ENCODE measurements at places on chromosomes 11 and 22. TPM values are rescaled to one million over a fixed set of nuclear protein-coding genes. Genes with fewer than 3 reads are reported as not detected.

The RPS6KB2 gene
- polyA plus RNA-seq, result 40.4 TPM

The OR5B21 gene
- polyA plus RNA-seq, result not detected

The TRIM51 gene
- polyA plus RNA-seq, result not detected

The CABP4 gene
- polyA plus RNA-seq, result 1.0 TPM

The DBX1 gene
- not detected for polyA plus RNA-seq

The FAM181B gene
- 2.3 TPM for polyA plus RNA-seq

The KCNC1 gene
- 1.5 TPM for polyA plus RNA-seq

The MYEOV gene
- polyA plus RNA-seq, result 5.0 TPM

The PKDREJ gene
- polyA plus RNA-seq, result 0.55 TPM

The FZD4 gene
- polyA plus RNA-seq, result 91.3 TPM

The MRGPRD gene
- not detected for polyA plus RNA-seq

The SLC22A25 gene
- polyA plus RNA-seq, result not detected

The MB gene
- polyA plus RNA-seq, result not detected

The TREH gene
- 2.0 TPM for polyA plus RNA-seq

The PTPRCAP gene
- polyA plus RNA-seq, result 2.6 TPM

The POU2AF2 gene
- polyA plus RNA-seq, result not detected

The TNRC6B gene
- polyA plus RNA-seq, result 19.3 TPM

The PDE3B gene
- polyA plus RNA-seq, result 10.5 TPM

The SCGB1D2 gene
- 0.80 TPM for polyA plus RNA-seq

The NAALAD2 gene
- polyA plus RNA-seq, result 39.8 TPM

The IL10RA gene
- polyA plus RNA-seq, result 2.1 TPM

The BIRC2 gene
- polyA plus RNA-seq, result 82.0 TPM

The IFITM1 gene
- 38.1 TPM for polyA plus RNA-seq

The CHRNA10 gene
- 2.9 TPM for polyA plus RNA-seq

The TSPAN18 gene
- polyA plus RNA-seq, result 44.4 TPM

The FXYD6 gene
- polyA plus RNA-seq, result 114 TPM

The OR52A1 gene
- 0.02 TPM for polyA plus RNA-seq

The SPI1 gene
- 3.4 TPM for polyA plus RNA-seq

The EHF gene
- polyA plus RNA-seq, result 24.6 TPM

The OR51B5 gene
- 0.20 TPM for polyA plus RNA-seq

The OR10AG1 gene
- polyA plus RNA-seq, result not detected

The CEND1 gene
- 0.27 TPM for polyA plus RNA-seq

The ZNRD2 gene
- polyA plus RNA-seq, result 37.5 TPM
